Epithelial cell of proximal tubule (primary cell): ENCODE measurements at places on chromosomes 5 and 9. TPM values are rescaled to one million over a fixed set of nuclear protein-coding genes. Genes with fewer than 3 reads are reported as not detected.

GRCh38 chr9:124197177-124198095 is 60.3 kb upstream of the NEK6 start:
- no peak for DNase-seq

GRCh38 chr9:20873240-20873865 is 158.1 kb downstream of the HACD4 start:
- peak; percentile 63 for DNase-seq

- DNase-seq, result no peak
Observed at GRCh38 chr9:107158321-107158720, 124.8 kb upstream of the RAD23B start.

DNA sequence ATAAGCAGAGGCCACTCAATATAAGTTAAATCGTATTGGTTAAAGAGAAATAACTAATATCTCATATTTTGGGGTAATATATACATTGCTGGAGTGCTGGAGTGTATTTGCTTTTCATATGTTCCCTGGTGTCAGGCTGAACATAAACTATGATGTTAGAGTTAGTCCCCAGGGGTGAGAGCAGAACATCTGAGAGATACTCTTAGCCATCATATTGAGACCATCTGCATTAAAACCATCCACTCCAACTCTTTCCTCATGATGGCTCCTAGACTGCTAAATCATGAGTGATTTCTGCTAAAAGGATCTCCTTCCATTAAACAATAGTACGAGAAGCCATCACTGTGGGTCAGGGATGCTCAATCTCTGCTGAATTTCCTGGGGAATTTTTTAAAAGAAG is 436.2 kb downstream of the DTWD2 start:
- DNase-seq, result no peak

DNA sequence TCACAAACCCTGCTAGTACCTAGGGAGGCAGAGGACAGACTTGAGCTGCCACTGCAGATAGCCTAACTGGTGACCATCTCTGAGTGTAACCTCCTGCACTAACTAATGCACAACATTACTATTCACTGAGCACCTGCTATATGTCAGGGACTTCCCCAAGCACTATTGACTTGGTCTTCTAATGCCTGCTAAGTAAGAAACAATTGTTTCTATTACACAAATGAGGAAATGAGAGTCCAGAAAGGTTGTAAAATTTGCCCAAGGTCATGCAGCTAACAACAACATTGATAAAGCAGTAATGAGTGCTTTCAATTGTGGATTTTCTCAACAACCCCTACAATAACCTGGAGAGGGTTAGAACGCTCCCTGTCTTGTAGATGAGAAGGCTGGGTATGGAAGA is 183.7 kb downstream of the ZNF462 start:
- DNase-seq, result no peak

DNA sequence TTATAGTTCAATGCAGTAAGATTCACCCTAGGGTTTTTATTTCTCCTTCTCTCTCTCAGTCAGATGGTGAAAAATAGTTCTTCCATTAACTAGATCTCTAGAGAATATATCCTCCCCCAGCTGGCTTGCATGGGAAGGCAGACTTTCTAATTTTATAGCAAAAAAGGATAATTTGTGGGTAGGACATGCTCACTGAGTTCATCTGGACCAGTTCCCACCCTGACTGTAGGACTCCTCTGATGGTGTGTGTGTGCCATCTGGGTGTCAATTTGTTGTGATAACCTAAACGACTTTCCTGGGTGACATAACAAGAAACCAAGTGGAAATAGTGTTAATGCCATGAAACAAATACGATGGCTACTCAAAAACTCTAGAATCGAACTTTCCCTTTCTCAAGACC is 44.9 kb downstream of the APBA1 start:
- no peak for DNase-seq

GRCh38 chr5:16578474-16578883 is 38.3 kb downstream of the RETREG1 start:
- DNase-seq, result no peak

DNA sequence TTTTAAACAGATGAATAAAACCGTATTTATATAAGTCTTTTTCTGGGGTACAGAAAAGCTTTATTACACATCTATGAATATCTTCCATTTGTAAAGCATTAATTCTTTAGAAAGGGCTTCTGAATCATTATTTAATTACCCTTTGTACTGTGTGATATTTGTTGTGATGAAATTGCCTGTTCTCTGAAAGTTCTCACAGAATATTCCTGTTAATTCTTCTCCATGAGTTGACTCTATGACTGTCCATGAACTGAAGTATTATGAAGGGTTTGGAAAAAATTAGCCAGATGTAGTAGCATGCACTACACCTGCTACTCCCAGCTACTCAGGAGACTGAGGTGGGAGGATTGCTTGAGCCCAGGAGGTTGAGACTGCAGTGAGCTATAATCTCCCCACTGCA is 127.0 kb downstream of the MAN2A1 start:
- no peak for DNase-seq

GRCh38 chr5:34412736-34413135 is 243.4 kb upstream of the RAI14 start:
- no peak for DNase-seq

GRCh38 chr9:133423216-133423615 is 1.0 kb downstream of the ADAMTS13 start:
- no peak for DNase-seq

- no peak for DNase-seq
Observed at GRCh38 chr5:132479111-132479951, 11.2 kb downstream of the IRF1 start.

GRCh38 chr5:109907189-109907588 is 217.5 kb downstream of the MAN2A1 start:
- no peak for DNase-seq

GRCh38 chr5:147452165-147452811 is 57.6 kb downstream of the DPYSL3 start:
- no peak for DNase-seq

DNA sequence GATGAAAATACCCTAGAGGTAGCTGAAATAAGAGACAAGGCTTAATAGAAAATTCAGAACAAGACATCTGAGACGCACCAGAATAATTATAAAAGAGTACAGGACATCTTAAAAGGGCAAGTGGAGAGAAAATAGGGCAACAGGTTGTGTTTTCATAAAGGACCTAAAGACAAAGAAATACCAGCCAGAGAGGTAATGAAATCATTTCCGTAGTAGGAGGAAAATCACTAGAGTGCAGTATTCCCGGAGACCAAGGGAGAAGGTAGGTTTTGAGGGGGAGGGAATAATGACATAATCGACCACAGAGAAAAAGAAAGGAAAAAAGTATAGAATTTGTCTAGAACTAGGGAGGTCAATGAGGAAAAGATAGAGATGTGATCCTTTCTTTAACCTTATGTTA is 26.2 kb upstream of the CTNNAL1 start:
- no peak for DNase-seq

DNA sequence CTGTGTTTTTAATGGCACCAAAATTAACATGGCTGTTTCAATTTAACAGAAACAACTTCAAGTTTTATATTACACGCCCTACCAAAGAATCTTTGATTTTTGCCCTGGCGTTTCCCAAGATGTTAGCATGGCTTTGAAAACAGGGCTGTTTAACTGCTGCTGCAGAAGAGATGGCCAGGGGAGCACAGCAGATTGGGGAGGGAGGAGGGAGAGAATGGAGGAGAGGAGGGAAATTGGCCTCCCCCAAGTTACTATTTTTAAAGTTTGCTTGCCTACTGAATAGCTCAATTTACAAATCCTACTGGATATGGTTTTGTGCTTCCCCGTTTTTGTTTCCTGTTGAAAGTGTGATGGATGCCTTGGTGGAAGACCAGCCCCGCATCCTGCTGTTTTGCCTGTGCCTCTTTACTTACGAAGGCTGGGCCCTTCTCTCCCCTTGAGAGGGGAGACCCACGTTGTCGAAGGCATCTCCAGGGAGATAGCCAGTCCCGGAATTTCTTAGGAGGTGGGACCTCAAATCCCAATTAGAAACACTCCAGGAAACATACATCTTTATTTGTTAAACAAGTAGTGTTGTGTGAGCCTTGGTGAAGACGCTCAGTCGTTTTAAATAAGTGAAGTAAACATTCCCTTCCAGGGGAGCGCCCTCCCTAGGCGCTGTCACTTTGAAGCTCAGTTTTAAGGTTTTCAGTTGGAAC is 98.6 kb downstream of the AOPEP start:
- no peak for DNase-seq

DNA sequence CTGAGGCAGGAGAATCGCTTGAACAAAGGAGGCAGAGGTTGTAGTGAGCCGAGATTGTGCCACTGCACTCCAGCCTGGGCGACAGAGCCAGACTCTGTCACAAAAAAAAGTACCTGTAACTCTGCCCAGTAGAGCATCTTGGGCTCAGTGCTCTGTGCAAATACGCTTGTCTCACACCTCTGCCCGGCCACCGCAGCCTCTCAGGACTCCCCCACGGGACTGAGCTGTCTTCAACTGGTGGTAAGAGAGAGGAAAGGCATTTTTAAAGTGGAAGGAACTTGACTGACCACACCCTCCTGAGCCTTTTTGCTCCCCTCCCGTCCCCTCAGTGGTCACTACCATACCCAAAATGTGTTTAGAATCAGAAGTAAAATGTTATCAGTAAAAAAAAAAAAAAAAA is 174.3 kb upstream of the PIK3R1 start:
- no peak for DNase-seq

DNA sequence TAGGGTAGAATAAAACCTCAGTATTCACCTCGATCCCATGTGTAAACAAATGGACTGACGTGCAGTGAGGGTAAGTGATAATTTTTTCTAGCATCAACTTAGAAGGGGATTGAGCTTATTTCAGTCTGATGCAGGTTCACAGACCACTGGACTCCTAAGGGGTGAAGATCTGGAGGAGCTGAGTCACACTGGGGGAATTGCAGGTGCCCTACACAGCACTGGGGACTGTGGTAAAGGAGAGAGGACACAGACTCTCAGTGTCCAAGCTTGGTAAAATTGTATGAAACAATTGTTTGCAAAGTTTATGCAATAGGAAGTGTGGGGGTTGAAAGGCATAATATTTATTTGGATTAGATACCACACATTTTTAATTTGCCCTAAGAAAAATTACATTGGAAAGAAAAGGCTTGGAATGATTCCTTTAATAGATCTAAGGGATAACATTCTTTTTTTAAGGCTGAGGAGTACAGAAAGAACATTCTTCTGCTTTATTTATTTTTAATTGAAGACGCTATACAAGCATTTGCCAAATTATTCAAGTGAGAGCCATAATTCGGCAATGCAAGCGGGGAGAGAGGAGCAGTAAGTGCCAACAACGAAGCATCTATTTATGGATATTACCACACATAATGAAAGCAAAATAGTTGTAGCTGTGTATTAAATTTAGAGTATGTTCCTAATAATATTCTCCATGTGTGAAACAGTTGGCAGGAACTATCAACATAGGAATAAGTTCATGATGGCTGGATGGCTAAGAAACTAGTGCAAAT is 766.9 kb upstream of the ADAMTS16 start:
- DNase-seq, result no peak

- DNase-seq, result no peak
Observed at GRCh38 chr9:82110881-82111280, 122.3 kb downstream of the SPATA31D1 start.

The PCDHGB6 gene
- 1.4 and 3.4 TPM in 2 replicates for total RNA-seq

The SPINK4 gene
- total RNA-seq, result not detected in 2 replicates

The SLC6A3 gene
- total RNA-seq, result not detected in 2 replicates

The IRX2 gene
- total RNA-seq, result 17.2 and 19.3 TPM in 2 replicates

The FYB1 gene
- not detected in 2 replicates for total RNA-seq

The NUTM2F gene
- total RNA-seq, result not detected in 2 replicates

The MSANTD3 gene
- 74.4 and 105 TPM in 2 replicates for total RNA-seq

The C6 gene
- total RNA-seq, result not detected in 2 replicates

The STPG3 gene
- not detected in 2 replicates for total RNA-seq

The SH3RF2 gene
- 12.0 and 16.3 TPM in 2 replicates for total RNA-seq

The SLC35A4 gene
- total RNA-seq, result 61.8 TPM in 2 replicates

The ACTBL2 gene
- 2.2 and 2.3 TPM in 2 replicates for total RNA-seq

The AQP7 gene
- total RNA-seq, result not detected in 2 replicates
